ENCODE measurements at places on chromosomes 4 and X. TPM values are rescaled to one million over a fixed set of nuclear protein-coding genes. Genes with fewer than 3 reads are reported as not detected.

The SLC49A3 gene
- not detected for total RNA-seq

The GPR78 gene
- total RNA-seq = not detected

The ALPK1 gene
- 10.0 TPM for total RNA-seq

The TGIF2LX gene
- total RNA-seq = not detected

All from SK-MEL-5 (cell line).